Cardiac fibroblast (primary cell): ENCODE measurements at places on chromosomes 11 and 22.

DNA sequence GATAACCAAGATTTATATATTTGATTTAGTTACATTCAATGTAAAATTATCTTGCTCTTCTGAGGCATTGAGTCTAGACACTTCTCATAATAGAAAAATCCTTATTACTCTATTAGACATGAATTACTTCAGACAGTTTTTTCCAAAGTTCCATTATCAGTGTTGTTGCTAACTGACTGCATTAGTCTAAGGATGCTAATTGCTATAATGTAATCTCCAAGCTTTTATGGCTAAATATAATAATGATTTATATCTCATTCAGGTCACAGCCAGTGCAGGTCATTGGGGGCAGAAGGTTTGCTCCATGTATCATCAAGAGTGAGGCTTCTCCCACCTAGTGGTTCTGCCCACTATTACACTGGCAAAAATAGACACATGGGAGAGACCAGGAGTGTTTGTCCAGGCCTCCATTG lies 377.2 kb upstream of the DDI1 start:
- peak; percentile 49 for DNase-seq

DNA sequence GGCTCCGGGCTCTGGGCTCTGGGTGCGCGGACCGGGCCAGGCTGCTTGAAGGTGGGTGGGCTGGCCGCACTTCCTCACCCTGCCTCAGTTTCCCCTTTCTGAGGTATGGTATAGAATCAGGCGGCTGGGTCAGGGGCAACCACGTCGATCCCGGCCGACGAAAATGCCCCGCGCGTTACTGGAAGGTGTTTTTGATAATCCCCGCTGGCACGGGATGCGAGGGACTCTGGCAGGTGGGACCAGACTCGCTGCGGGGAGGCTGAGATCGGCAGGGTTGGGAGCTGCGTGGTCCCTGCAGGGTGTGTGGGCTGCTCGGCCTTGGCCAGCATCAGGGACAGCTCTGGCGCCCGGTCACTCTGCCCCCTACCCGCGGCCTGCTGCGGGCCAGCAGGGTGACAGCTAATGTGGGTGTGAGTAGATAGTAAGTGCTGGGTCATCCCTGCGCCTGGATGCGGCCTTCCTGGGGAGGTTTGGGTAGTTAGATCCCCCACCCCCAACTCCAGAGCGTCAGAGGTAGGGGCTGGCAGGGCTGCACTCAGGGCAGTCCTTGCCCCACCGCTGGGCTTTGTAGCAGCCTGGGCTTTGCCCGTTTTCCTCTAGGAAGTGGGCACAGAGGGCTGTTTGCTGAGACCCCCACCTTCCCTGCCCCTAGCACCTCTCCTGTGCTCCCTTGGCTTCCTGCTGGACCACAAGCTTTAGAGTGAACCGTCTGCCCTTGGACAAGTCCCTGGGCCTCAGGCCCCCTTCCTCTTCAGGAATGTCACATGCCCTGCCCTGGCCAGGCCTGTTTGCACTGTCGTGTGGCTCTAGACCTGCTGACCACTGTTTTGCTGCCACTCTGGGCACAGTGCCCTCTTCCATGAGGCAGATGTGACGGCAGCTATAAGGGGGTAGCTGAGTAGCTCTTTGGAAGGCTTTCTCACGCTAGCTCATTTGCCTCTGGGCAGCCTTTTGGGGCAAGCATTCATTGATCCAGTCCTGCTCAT lies 579 bp downstream of the TANGO2 start:
- DNase-seq, result peak; percentile 63

DNA sequence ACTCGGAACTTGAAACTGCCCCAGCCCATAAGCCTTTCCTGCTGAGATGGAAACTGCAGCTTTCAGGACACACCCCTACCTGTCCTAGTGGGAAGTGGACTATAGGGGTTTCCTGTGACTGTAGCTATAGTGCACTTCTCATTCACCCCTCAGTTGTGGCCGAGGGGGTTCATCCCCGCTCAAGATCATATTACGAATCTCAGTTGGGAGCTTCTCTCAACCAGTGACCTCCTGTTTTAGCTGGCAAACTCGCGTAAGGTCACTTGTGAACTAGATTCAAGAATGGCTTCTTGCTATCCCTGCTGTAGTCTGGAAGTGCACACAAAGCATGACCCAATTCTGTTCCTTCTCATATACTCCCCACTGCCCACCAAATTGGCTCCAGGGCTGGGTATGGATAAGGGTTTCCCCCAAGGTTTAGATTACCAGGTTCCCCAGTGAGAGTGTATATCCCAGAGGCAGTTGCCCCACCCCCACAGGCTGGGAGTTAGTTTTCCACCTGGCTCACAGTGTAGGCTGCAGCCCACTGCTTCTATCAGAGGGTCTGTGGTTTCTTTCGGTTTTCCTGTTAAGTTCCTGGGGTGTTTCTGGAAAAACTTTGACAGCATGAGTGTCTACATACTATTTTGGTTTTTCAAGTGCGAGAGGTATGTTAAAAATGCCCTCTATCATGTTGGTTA lies 812.9 kb downstream of the JRKL start:
- DNase-seq, result no peak

- peak; percentile 87 for DNase-seq
These were observed at the start of gene FOXRED2 for GRCh38 chr22:36506637-36507517. TSS of gene FOXRED2 (minus strand) at chr22:36507040. CDS start at chr22:36506422, 618 bp downstream.

- DNase-seq, result no peak
These were observed 44.0 kb downstream of the KIAA1671 start for GRCh38 chr22:24996420-24996952.

GRCh38 chr11:132126973-132127899 lies 756.8 kb downstream of the NTM start:
- peak; percentile 97 for DNase-seq

DNA sequence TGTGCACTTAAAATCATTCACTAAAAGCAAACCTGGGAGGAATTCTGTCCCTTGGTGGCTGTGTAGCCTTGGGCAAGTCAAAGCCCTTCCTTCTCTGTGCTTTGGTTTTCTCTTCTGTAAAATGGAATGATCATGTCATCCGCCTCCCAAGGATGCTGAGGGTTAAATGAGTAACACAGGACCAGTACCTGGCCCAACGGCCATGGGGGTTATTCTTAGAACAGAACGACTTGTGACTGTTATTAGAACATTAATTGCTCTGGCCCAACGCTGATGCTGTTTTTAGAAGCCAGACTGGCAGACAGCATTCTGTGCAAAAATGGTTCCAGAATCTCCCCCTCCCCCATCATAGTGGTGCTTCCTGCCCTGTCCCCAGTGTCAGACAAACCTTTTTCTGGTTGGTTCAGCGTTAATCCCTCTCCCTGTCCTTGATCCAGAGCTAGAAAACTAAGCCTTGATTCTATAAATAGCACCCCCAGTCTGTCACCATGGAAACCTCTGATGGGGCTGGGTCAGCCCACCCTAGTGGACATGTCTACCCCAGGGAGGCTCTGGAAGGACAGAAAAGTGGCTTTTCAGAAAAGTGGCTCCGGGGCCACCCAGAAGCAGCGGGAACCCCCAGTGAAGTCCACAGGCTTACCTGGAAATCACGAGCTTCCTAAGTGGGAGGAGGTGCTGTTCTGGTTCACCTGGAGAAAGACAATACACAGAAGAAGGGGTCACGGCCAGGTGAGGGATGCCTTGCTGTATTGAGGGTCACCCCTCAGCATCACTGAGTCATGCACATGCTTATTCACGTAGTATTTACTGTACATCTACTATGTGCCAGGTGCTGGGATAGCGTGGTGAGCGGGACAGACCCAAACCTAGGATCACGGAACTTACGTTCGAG lies 15.5 kb upstream of the TFIP11 start:
- DNase-seq, result no peak

GRCh38 chr22:45310977-45311531 lies 1.3 kb downstream of the FAM118A start:
- DNase-seq, result no peak

- DNase-seq, result no peak
These were observed 164.5 kb downstream of the STK33 start for GRCh38 chr11:8429483-8429882.

DNA sequence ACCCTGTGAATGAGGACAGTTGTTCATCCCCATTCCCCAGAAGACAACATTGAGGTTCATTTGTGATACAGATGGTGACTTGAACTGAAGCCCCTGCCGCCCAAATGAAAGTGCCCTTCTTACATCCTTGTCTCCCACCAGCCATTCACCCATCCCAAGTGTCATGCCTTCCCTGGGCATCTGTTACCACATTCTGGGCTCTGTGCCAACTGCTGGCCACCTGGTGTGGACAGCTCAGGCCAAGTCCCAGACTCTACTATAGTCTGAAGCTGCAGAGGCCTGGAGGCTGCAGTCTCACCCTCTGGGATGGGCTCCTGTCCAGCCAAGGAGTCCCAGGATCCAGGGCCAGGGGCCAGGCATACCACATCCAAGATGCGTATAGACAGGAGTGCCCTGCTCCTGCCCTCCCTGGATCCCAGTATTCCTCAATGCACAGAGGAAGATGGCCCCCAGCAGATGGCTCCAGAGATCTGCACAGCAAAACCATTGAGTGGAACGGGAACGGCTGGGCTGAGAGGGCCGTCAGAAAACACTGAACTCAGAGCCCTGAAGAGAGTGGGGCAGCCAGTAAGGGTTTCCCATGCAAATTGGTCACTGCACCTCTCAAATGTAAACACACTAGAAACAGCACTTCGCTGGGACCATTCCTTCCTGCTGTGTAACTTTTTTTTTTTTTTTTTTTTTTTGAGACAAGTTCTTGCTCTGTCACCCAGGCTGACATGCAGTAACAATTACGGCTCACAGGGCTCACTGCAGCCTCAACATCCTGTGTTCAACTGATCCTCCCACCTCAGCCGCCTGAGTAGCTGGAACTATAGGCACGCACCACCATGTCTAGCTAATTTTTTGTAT lies 22.8 kb downstream of the ARRB1 start:
- DNase-seq, result peak; percentile 79

DNA sequence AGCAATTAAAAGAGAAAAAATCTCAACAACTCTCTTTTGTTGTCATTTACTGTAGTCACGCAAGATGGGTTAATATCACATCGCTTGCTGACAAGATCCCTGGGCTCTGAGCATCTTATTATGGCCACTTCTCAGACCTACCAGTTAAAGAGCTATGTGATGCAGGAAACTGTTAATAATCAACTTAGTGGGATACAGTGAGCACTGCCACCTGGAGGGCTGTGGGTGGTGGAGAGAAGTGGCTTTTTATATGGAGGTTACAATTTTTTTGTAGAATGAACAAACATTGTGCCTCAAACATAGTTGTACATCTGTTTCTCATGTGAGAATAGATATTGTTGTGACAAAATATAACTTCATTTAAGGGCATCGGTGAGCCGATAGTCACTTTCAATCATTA lies 181.0 kb downstream of the TENM4 start:
- no peak for DNase-seq

GRCh38 chr11:64036087-64037026 lies 626 bp downstream of the FLRT1 start:
- peak; percentile 29 for DNase-seq

- peak; percentile 19 for DNase-seq
These were observed 434 bp downstream of the XPNPEP3 start for GRCh38 chr22:40857309-40857855.

GRCh38 chr11:1827095-1827813 lies 7.5 kb upstream of the SYT8 start:
- peak; percentile 82 for DNase-seq

GRCh38 chr11:63603180-63603518 lies 11.1 kb downstream of the PLAAT3 start:
- DNase-seq, result peak; percentile 86

- DNase-seq, result no peak
These were observed 3.8 kb downstream of the ROBO4 start for GRCh38 chr11:124893781-124894401.

DNA sequence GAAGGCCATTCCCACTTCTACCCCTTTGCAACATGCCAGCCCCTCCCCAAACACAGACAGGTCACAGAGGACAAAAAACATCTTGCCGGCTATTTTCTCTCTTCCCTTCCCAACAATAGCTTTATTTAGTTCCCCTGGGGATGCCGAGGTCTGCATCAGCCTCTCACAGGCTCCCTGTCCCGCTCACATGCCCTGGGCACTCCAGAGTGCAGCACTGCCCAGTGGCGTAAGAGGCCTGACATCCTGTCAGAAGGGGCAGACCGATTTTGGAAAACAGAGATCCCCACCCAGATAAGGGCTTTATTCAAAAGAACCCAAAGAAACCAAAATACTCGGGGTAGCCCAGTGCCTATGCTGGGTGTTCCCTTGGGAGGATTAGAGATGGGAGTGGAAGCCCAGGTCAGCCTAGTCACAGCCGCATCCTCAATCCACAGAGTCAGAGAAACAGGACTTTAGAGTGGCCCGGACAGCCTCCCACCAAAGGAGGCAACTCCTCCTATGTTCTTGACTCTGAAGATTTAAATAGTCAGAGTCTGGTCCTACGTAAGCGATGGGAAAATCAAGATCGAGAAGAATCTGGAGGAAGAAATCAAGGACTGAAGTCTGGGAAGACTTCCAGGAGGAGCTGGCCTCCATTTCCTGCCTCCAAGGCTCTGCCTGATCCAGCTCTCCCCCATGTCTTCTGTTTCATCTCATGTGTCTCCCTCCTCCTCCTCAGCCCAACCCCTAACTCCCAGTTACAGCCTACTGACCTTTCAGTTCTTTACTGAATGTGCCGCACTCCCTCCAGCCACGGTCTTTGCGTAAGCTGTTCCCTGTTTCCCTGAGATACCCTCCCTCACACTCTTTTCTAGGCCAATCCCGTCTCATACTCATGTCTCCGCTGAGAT lies 129.3 kb downstream of the FBXO7 start:
- no peak for DNase-seq

DNA sequence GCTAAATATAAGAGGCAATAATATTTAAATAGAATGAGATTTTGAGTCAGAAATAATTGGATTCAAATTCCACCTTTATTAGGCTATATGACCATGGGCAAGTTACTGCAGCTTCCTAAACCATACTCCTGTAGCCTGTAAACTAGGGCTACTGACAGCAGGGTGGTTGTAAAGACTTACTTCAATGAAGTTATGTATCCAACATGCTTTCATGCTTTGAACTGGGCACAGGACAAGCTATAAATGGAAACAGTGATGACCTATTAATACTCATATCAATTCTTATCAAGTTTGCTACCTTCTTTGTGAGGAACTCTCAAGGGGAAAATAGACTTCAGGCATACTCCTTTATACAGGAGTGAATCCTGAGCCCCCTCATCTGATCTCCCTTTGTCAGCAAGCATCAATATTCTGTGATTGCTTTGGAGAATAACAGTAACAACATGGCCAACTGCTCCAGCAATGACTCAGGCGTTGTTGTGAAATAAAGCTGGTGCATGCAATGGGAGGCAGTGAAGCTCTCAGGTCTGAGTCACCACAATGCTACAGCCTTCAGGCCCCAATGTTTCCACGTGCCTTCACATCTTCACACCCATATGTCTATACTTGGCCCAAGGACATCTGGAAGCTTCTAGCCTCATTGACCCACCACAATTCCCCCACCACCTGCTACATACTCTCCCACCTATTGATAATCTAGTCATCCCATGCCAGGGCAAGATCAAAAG lies 102.5 kb downstream of the KCNA4 start:
- peak; percentile 8 for DNase-seq

- DNase-seq, result no peak
These were observed 574.0 kb downstream of the LRRC4C start for GRCh38 chr11:40885250-40885954.

- DNase-seq, result no peak
These were observed 14.0 kb downstream of the RGL4 start for GRCh38 chr22:23704829-23705228.

GRCh38 chr22:32819120-32819519 lies 17.6 kb downstream of the TIMP3 start:
- no peak for DNase-seq

GRCh38 chr22:19139001-19139356 lies 5.5 kb downstream of the ESS2 start:
- no peak for DNase-seq
